ENCODE measurements at places on chromosomes 6 and 20. TPM values are rescaled to one million over a fixed set of nuclear protein-coding genes. Genes with fewer than 3 reads are reported as not detected.

TTK gene
- 50.7 TPM for polyA plus RNA-seq

ATXN1 gene
- 3.9 TPM for polyA plus RNA-seq

PANK2 gene
- polyA plus RNA-seq, result 36.1 TPM

BPIFA3 gene
- polyA plus RNA-seq, result not detected

SHLD1 gene
- polyA plus RNA-seq, result 15.0 TPM

ZNFX1 gene
- polyA plus RNA-seq, result 6.2 TPM

OR2H1 gene
- not detected for polyA plus RNA-seq

CLPSL2 gene
- polyA plus RNA-seq, result 3.6 TPM

CDH4 gene
- 1.2 TPM for polyA plus RNA-seq

ARFGEF3 gene
- polyA plus RNA-seq, result 5.8 TPM

DDO gene
- polyA plus RNA-seq, result not detected

SPATA25 gene
- polyA plus RNA-seq, result 0.50 TPM

SLC35D3 gene
- polyA plus RNA-seq, result 1.0 TPM

ROS1 gene
- polyA plus RNA-seq, result not detected

B4GALT5 gene
- polyA plus RNA-seq, result 20.1 TPM

SNRNP48 gene
- polyA plus RNA-seq, result 12.0 TPM

ADISSP gene
- 131 TPM for polyA plus RNA-seq

DNAAF9 gene
- polyA plus RNA-seq, result 2.2 TPM

TBX18 gene
- polyA plus RNA-seq, result not detected

TSBP1 gene
- not detected for polyA plus RNA-seq

TRAPPC3L gene
- not detected for polyA plus RNA-seq

SAMD3 gene
- 3.2 TPM for polyA plus RNA-seq

MOG gene
- polyA plus RNA-seq, result 0.49 TPM

GDAP1L1 gene
- polyA plus RNA-seq, result 5.9 TPM

PLA2G7 gene
- polyA plus RNA-seq, result 2.3 TPM

ANGPT4 gene
- polyA plus RNA-seq, result 0.05 TPM

ADGRF1 gene
- not detected for polyA plus RNA-seq

HEY2 gene
- polyA plus RNA-seq, result 8.5 TPM

RFX6 gene
- polyA plus RNA-seq, result not detected

SIRPD gene
- polyA plus RNA-seq, result not detected

NFATC2 gene
- 0.31 TPM for polyA plus RNA-seq

CCDC170 gene
- 0.03 TPM for polyA plus RNA-seq

TAAR9 gene
- polyA plus RNA-seq, result not detected

SLC32A1 gene
- not detected for polyA plus RNA-seq

RXRB gene
- polyA plus RNA-seq, result 6.7 TPM

ELOVL4 gene
- 16.8 TPM for polyA plus RNA-seq

RAET1E gene
- not detected for polyA plus RNA-seq

SEMG2 gene
- polyA plus RNA-seq, result not detected

SLA2 gene
- 0.18 TPM for polyA plus RNA-seq

RAMACL gene
- 0.61 TPM for polyA plus RNA-seq

TTLL9 gene
- not detected for polyA plus RNA-seq

Measured in GM23338 (cell line).